ENCODE measurements at places on chromosomes 5 and 9. TPM values are rescaled to one million over a fixed set of nuclear protein-coding genes. Genes with fewer than 3 reads are reported as not detected.
A peak's percentile ranks its signal among the peaks of the same experiment; 100 is the strongest.

DNA sequence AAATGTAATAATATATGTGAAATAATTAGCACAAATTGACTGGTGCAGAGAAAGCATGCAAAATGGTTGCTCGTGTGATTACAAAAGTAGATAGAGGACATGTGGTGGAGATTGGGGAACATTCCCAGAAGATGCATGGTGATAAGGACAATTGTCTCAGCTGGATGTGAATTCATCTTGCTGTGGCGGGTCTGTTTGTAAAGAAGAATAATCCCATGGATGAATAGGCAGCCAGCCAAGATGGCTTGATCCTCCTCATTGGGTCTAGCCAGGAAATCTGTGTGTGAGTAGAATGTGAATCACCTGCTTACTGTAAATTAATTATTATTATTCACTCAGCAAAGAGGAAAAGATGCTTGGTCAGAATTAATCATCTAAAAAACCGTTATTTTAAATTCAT, 12.6 kb upstream of the DPYSL3 start:
- H3K27ac ChIP-seq = no peak overlapping the region
- no peak overlapping the region for H3K4me3 ChIP-seq
- no peaks in the 10 kb centered on the region for H3K36me3 ChIP-seq
- H3K27me3 ChIP-seq = no peaks in the 10 kb centered on the region
- H3K4me1 ChIP-seq = no peaks in the 10 kb centered on the region

- no peak overlapping the region for H3K27ac ChIP-seq
- H3K27me3 ChIP-seq = peaks cover 86% of the 10 kb centered on the region
- no peaks in the 10 kb centered on the region for H3K36me3 ChIP-seq
Measured at GRCh38 chr5:6389397-6389796, 11.1 kb upstream of the MED10 start.

DNA sequence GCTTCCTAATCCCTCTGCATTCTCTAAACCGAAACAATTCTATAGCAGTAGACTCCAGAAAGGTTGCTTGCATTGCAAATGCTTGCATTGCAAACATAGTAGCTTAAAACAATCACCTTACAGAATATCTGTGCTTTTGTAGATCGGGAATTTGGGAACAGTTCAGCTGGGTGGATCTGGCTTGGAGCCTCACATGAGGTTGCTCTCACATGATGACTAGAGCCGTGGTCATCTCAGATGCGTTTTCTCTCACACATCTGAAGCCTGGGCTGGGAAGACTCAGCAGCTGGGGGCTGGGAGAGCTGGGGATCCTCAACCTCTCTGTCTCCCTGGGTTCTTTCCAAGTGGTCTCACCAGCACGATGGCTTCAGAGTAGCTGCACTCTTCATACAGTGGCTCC, 127.8 kb downstream of the MSX2 start:
- H3K4me1 ChIP-seq = no peaks in the 10 kb centered on the region
- no peak overlapping the region for H3K27ac ChIP-seq
- H3K4me3 ChIP-seq = no peak overlapping the region
- H3K36me3 ChIP-seq = no peaks in the 10 kb centered on the region

DNA sequence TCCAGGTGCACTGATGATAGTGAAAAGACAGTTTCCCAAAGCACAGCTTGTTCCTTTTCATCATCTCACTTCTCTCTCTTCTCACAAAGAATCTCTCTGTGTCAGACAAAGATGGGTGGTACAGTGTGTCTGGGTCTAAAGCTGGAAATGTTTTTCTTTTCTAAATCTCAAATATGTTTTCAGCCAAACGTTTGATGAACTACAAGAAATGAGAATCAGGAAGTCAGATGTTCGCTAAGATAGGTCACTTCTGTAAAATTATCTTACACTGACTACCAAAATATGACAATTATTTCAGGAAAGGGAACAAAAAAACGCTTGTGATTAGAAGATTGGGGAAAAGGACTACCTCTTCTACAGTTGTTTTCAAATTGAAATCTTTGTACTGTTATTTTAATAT, 708.8 kb downstream of the PTPRD start:
- H3K27me3 ChIP-seq = no peaks in the 10 kb centered on the region
- no peaks in the 10 kb centered on the region for H3K36me3 ChIP-seq
- DNase-seq = no peak
- H3K4me3 ChIP-seq = no peak overlapping the region
- no peaks in the 10 kb centered on the region for H3K4me1 ChIP-seq

- H3K27ac ChIP-seq = no peak overlapping the region
- peaks cover 11% of the 10 kb centered on the region for H3K27me3 ChIP-seq
- no peaks in the 10 kb centered on the region for H3K4me1 ChIP-seq
- no peak for DNase-seq
Measured at GRCh38 chr5:118577621-118578020, 410.7 kb downstream of the DTWD2 start.

- peaks cover 30% of the 10 kb centered on the region for H3K4me1 ChIP-seq
- peaks cover 18% of the 10 kb centered on the region for H3K36me3 ChIP-seq
- H3K4me3 ChIP-seq = no peak overlapping the region
- no peak overlapping the region for H3K27ac ChIP-seq
- no peaks in the 10 kb centered on the region for H3K27me3 ChIP-seq
- DNase-seq = no peak
Measured at GRCh38 chr9:116704470-116704869, 17.4 kb downstream of the TRIM32 start.

DNA sequence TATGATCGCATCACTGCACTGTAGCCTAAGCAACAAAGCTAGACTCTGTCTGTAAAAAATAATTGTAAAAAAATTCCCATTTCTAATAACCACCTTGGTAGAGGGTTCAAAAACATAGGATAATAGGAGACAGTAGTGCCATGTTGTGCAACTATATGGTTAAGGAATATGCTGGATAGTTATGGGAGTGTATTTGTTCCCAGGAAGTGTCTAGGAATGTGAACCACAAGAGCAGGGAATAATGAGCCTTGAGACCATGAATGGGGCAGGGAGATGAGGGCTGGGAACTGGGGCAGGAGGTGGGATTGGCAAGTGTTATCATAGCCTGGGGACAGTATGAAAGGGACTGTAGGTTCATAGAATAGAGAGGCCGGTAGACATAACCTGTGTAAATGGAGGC, 50.4 kb downstream of the RUSC2 start:
- H3K27me3 ChIP-seq = no peaks in the 10 kb centered on the region
- no peak for DNase-seq
- H3K4me1 ChIP-seq = no peaks in the 10 kb centered on the region
- no peaks in the 10 kb centered on the region for H3K36me3 ChIP-seq
- no peak overlapping the region for H3K27ac ChIP-seq

GRCh38 chr5:1886846-1887587, 4.3 kb upstream of the IRX4 start:
- H3K27me3 ChIP-seq = peaks cover 73% of the 10 kb centered on the region
- no peak overlapping the region for H3K4me3 ChIP-seq
- no peak for DNase-seq
- H3K4me1 ChIP-seq = no peaks in the 10 kb centered on the region

GRCh38 chr9:129632460-129632859, 6.5 kb downstream of the NTMT1 start:
- no peaks in the 10 kb centered on the region for H3K27me3 ChIP-seq
- peaks cover 15% of the 10 kb centered on the region for H3K4me1 ChIP-seq
- H3K36me3 ChIP-seq = no peaks in the 10 kb centered on the region
- DNase-seq = no peak

DNA sequence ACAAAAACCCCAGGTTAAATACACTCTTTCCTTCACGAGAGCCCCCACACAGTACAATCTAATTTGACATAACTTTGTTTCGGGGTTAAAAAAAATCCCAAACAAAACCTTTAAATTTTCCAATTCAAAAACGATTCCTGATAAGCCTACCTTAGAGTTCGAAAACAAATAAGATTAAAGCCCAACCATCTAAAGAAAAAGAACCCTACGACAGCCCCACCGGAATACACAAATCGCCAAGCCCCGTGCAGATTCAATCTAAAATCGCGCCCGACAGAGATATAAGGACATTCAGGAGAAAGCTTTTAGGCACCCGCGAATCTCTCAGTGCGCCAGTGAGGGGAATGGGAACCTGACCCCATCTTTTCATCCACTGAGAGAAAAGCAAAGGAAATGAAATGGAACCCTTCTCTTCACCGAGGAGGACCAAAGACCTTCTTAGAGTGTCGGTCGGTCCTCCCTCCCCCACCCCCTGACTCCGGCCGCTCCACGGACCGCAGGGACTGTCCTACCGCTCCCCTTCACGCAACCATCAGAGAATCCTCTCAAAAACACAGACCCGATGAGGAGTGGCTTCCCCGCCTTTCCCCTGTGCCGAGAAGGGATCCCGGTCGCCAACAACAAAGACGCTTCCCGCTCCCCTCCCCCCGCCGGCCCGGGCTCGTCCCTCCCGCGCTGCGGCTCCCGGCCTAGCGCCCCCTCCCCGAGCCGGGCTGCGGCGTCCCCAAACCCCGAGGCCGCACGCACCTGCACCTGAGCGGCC, 925 bp downstream of the ABHD17B start:
- peaks cover 32% of the 10 kb centered on the region for H3K4me1 ChIP-seq
- H3K36me3 ChIP-seq = no peaks in the 10 kb centered on the region
- H3K4me3 ChIP-seq = peak overlapping the region; percentile 93
- DNase-seq = peak; percentile 55
- peak overlapping the region; percentile 77 for H3K27ac ChIP-seq

GRCh38 chr5:36494841-36495601, 111.4 kb upstream of the SLC1A3 start:
- H3K4me3 ChIP-seq = no peak overlapping the region
- H3K27ac ChIP-seq = no peak overlapping the region
- H3K27me3 ChIP-seq = no peaks in the 10 kb centered on the region
- H3K36me3 ChIP-seq = no peaks in the 10 kb centered on the region
- peaks cover 33% of the 10 kb centered on the region for H3K4me1 ChIP-seq

GRCh38 chr5:38468202-38468673, 88.2 kb downstream of the LIFR start:
- no peaks in the 10 kb centered on the region for H3K27me3 ChIP-seq
- H3K4me1 ChIP-seq = peaks cover 8% of the 10 kb centered on the region
- no peak overlapping the region for H3K4me3 ChIP-seq
- H3K36me3 ChIP-seq = no peaks in the 10 kb centered on the region

- no peak overlapping the region for H3K4me3 ChIP-seq
- no peaks in the 10 kb centered on the region for H3K27me3 ChIP-seq
- no peak for DNase-seq
- no peak overlapping the region for H3K27ac ChIP-seq
- no peaks in the 10 kb centered on the region for H3K36me3 ChIP-seq
Measured at GRCh38 chr9:137191691-137192447, 3.4 kb downstream of the SSNA1 start.

DNA sequence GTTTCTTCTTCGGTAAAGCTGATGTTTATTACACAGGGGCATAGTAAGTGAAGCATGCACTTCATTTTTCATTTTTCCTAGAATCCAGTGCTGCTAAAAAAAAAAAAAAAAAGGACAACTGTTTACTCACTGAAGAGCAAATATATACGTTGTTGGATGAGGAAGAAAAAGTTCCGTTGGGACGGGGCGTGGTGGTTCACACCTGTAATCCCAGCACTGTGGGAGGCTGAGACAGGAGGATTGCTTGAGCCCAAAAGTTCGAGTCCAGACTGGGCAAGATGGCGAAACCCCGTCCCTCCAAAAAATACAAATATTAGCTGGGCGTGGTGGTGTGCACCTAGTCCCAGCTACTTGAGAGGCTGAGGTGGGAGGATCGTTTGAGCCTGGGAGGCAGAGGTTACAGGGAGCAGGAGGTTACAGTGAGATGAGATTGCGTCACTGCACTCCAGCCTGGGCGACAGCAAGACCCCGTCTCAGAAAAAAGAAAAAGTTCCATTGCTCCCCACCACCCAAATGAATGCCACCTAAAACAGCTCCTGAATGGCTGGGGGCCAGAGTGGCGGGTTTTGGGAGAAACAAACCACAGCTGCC, 60.1 kb upstream of the GNE start:
- peak overlapping the region; percentile 95 for H3K27ac ChIP-seq
- H3K4me1 ChIP-seq = peaks cover 61% of the 10 kb centered on the region
- no peaks in the 10 kb centered on the region for H3K27me3 ChIP-seq
- no peak for DNase-seq

GRCh38 chr5:159257007-159257406, 6.1 kb upstream of the UBLCP1 start:
- no peaks in the 10 kb centered on the region for H3K36me3 ChIP-seq
- DNase-seq = no peak
- H3K27ac ChIP-seq = no peak overlapping the region
- peaks cover 3% of the 10 kb centered on the region for H3K4me1 ChIP-seq
- no peaks in the 10 kb centered on the region for H3K27me3 ChIP-seq

- peaks cover 26% of the 10 kb centered on the region for H3K4me1 ChIP-seq
- no peaks in the 10 kb centered on the region for H3K27me3 ChIP-seq
- H3K27ac ChIP-seq = no peak overlapping the region
- H3K36me3 ChIP-seq = no peaks in the 10 kb centered on the region
- no peak overlapping the region for H3K4me3 ChIP-seq
- DNase-seq = no peak
Measured at GRCh38 chr5:119318256-119318894, 37.4 kb upstream of the TNFAIP8 start.

DNA sequence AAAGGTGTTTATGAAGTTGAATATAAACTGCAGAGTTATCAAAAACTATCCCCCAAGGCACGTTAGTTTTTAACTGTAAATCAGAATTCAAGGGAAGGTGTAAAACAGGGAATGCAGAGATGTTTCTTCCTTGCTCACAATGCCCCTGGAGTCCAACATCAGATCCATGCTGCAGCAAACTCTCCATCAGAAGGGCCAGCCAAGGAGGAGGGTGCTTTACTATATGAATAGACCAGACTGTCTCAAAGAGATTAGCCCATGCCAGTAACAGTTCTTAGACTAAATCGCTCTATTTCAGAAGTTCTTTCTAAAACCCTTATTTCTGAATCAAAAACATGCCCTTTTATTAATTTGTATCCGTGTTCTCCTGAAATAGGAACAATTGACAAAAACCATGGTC, 362.8 kb upstream of the RPS23 start:
- H3K4me3 ChIP-seq = no peak overlapping the region
- no peaks in the 10 kb centered on the region for H3K27me3 ChIP-seq
- peaks cover 5% of the 10 kb centered on the region for H3K4me1 ChIP-seq
- no peak overlapping the region for H3K27ac ChIP-seq

DNA sequence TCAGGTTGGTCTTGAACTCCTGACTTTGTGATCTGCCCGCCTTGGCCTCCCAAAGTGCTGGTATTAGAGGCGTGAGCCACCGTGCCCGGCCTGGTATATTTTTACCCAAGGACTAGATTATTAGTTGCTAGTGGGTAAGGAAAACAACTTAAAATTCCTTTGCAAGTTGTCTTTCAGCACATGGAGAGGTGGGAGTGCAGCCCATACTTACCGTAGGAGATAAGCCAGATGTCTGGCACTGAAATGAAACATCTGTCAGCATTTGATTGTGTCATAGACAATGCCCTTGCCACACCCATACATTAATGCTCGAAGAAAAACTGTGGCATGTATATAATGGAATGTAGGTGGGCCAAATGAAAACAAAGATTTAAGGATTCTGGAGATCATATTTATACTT, 36.6 kb upstream of the ANKH start:
- no peak overlapping the region for H3K27ac ChIP-seq
- no peaks in the 10 kb centered on the region for H3K36me3 ChIP-seq
- H3K27me3 ChIP-seq = peaks cover 22% of the 10 kb centered on the region
- H3K4me1 ChIP-seq = no peaks in the 10 kb centered on the region

- H3K27ac ChIP-seq = no peak overlapping the region
- H3K4me3 ChIP-seq = no peak overlapping the region
- no peaks in the 10 kb centered on the region for H3K27me3 ChIP-seq
Measured at GRCh38 chr5:9342161-9342787, 203.6 kb downstream of the SEMA5A start.

SKP2 gene
- total RNA-seq = 153 TPM

CCDC192 gene
- total RNA-seq = not detected

FGFR4 gene
- total RNA-seq = 14.7 TPM

FGF10 gene
- total RNA-seq = not detected

KLF4 gene
- 48.5 TPM for total RNA-seq

ANKRD18A gene
- total RNA-seq = 4.9 TPM

EGFLAM gene
- not detected for total RNA-seq

SLC36A3 gene
- not detected for total RNA-seq

SPOCK1 gene
- 31.8 TPM for total RNA-seq

THBS4 gene
- 8.1 TPM for total RNA-seq

TCOF1 gene
- 68.4 TPM for total RNA-seq

TSSK1B gene
- total RNA-seq = not detected

GABRA1 gene
- not detected for total RNA-seq

INSL4 gene
- not detected for total RNA-seq

FCN1 gene
- total RNA-seq = not detected

FCN2 gene
- total RNA-seq = not detected

Measured in PC-9 (cell line).